Thyroid gland (tissue), 4 donors: ENCODE measurements at places on chromosomes 4 and X. TPM values are rescaled to one million over a fixed set of nuclear protein-coding genes. Genes with fewer than 3 reads are reported as not detected.

DNA sequence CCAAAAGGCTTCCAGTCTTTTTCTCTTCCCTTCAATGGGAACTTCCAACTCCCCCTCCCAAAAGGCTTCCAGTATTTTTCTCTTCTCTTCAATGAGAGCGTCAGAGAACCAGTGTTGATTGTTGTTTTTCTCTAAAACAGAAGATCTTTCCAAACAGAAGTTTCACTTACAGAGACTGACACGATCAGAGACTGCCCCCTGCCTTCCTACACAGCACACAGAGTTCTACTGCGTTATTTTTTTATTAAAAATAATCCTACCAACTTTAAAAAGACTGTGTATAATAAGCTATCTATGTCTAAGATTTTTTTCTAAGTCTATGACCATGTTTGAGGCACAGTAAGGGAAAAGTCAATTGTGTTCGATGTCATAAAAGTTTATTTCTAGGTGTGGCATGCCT lies 3.5 kb upstream of the HTR2C start:
- peaks cover 12% of the 10 kb centered on the region for H3K27me3 ChIP-seq
- no peaks in the 10 kb centered on the region for H3K36me3 ChIP-seq
- H3K27ac ChIP-seq, result no peak overlapping the region
- DNase-seq, result no peak

- no peaks in the 10 kb centered on the region for H3K4me1 ChIP-seq
- DNase-seq, result no peak
- H3K36me3 ChIP-seq, result no peaks in the 10 kb centered on the region
- no peaks in the 10 kb centered on the region for H3K27me3 ChIP-seq
- H3K27ac ChIP-seq, result no peak overlapping the region
Observed at GRCh38 chr4:52959541-52959940, 97.4 kb downstream of the RASL11B start.

- H3K4me1 ChIP-seq, result no peaks in the 10 kb centered on the region
- no peak for DNase-seq
- H3K4me3 ChIP-seq, result no peak overlapping the region
- H3K27ac ChIP-seq, result no peak overlapping the region
Observed at GRCh38 chr4:72712997-72713396, 144.0 kb upstream of the ADAMTS3 start.

GRCh38 chrX:4450177-4450576 lies 736.7 kb upstream of the PRKX start:
- no peaks in the 10 kb centered on the region for H3K36me3 ChIP-seq
- H3K27me3 ChIP-seq, result no peaks in the 10 kb centered on the region
- no peak overlapping the region for H3K27ac ChIP-seq
- DNase-seq, result no peak
- H3K4me3 ChIP-seq, result no peak overlapping the region

- no peak overlapping the region for H3K4me3 ChIP-seq
- no peaks in the 10 kb centered on the region for H3K36me3 ChIP-seq
- no peaks in the 10 kb centered on the region for H3K4me1 ChIP-seq
- no peak overlapping the region for H3K27ac ChIP-seq
Observed at GRCh38 chr4:162126729-162127128, 37.1 kb downstream of the FSTL5 start.

- no peak overlapping the region for H3K4me3 ChIP-seq
- no peak for DNase-seq
- H3K36me3 ChIP-seq, result no peaks in the 10 kb centered on the region
- no peaks in the 10 kb centered on the region for H3K4me1 ChIP-seq
- H3K27me3 ChIP-seq, result no peaks in the 10 kb centered on the region
Observed at GRCh38 chr4:180710628-180711337, 1532.4 kb upstream of the TENM3 start.

- H3K4me3 ChIP-seq, result no peak overlapping the region
- DNase-seq, result no peak
- H3K4me1 ChIP-seq, result no peaks in the 10 kb centered on the region
- H3K36me3 ChIP-seq, result no peaks in the 10 kb centered on the region
- no peak overlapping the region for H3K27ac ChIP-seq
Observed at GRCh38 chr4:99834569-99834968, 17.9 kb downstream of the DAPP1 start.

GRCh38 chr4:2839060-2839459 lies 4.6 kb upstream of the ADD1 start:
- no peak overlapping the region for H3K27ac ChIP-seq
- no peak overlapping the region for H3K4me3 ChIP-seq
- DNase-seq, result no peak
- no peaks in the 10 kb centered on the region for H3K36me3 ChIP-seq
- H3K27me3 ChIP-seq, result no peaks in the 10 kb centered on the region
- peaks cover 22% of the 10 kb centered on the region for H3K4me1 ChIP-seq

DNA sequence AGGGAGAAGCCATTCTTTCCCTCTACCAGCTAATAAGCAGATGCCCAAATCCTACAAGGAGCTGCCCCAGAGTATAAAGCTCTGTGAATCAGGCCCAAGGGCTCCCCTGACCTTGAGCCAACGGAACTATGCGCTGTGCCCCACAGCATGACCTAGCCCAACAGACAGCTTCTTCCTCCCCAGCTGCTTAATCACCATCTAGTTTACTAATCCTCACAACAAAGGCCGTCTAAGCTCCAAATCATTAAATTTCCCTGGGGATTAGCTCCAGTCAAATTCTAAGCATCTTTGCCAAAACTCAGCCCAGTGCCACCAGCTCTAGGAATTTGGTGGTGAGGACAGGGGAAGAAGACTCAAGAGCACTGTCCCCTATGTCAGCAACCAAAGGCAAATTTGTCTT lies 113.1 kb downstream of the SHROOM4 start:
- no peak for DNase-seq
- H3K36me3 ChIP-seq, result no peaks in the 10 kb centered on the region
- no peak overlapping the region for H3K27ac ChIP-seq
- no peak overlapping the region for H3K4me3 ChIP-seq
- H3K27me3 ChIP-seq, result no peaks in the 10 kb centered on the region

DNA sequence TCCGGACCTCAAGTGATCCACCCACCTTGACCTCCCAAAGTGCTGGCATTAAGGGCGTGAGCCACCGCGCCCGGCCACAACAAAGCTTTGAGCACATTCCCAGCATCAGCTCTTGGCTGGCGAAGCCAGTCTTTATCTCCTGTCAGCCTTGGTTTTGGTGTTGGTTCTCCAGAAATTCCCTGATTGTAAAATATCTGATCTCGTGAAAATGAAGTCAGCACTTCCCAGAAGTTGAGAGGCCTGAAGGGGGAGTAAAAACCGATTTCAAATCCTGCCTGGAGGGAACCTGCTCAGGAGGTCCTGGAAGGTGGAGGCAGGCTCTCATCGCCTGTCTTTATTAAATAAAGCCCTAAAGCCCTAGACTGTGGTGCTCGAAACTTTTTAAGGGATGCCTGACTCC lies 33.6 kb downstream of the PTTG2 start:
- peaks cover 93% of the 10 kb centered on the region for H3K4me1 ChIP-seq
- DNase-seq, result peak; percentile 53
- no peaks in the 10 kb centered on the region for H3K27me3 ChIP-seq
- no peak overlapping the region for H3K4me3 ChIP-seq
- H3K36me3 ChIP-seq, result no peaks in the 10 kb centered on the region
- peak overlapping the region; percentile 96 for H3K27ac ChIP-seq

GRCh38 chr4:140924761-140925392 lies 168.7 kb upstream of the TBC1D9 start:
- no peak for DNase-seq
- no peaks in the 10 kb centered on the region for H3K4me1 ChIP-seq

DNA sequence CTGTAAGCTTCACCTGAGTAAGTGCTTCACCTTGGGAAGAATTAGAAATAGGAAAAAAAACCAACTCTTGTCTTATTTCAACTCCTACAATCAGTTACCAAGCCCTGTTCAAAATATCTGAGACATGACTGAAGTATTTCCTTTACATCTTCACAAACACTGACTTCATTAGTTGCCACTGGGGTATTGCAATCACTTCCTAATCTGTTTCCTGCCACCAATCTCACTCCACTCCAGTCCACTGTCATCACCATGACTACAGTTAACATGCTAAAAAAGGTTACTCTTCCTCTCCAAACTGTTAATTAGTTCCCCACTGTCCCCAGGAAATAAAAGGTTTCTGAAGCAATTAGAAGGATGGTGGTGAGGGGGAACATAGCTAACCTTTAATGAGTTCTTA lies 3.3 kb upstream of the SUPT20HL1 start:
- H3K27me3 ChIP-seq, result no peaks in the 10 kb centered on the region
- no peak overlapping the region for H3K4me3 ChIP-seq
- DNase-seq, result no peak
- H3K4me1 ChIP-seq, result no peaks in the 10 kb centered on the region
- no peak overlapping the region for H3K27ac ChIP-seq
- no peaks in the 10 kb centered on the region for H3K36me3 ChIP-seq

GRCh38 chr4:173039617-173040577 lies 128.7 kb upstream of the GALNT7 start:
- DNase-seq, result peak; percentile 9
- no peaks in the 10 kb centered on the region for H3K36me3 ChIP-seq
- no peak overlapping the region for H3K4me3 ChIP-seq
- H3K27me3 ChIP-seq, result no peaks in the 10 kb centered on the region
- H3K4me1 ChIP-seq, result peaks cover 5% of the 10 kb centered on the region

DNA sequence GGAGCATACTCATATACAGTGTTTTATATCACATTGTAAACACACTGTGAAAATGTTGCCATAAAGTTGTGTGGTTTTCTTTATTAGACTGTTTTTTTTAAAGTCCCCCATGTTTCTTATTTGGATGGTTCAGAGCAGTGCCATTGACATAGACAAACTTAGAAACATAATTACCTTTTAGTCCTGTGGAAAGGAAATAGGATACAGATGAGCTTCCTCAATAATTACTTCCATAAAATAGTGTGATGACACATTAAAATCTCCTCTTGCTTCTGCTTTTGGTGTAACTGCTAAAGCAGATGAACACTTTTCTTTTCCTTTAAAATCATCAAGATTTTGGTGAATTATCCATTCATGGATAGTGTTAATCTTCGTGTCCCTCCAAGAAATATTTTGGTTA lies 52.9 kb upstream of the LIMCH1 start:
- H3K4me1 ChIP-seq, result peaks cover 16% of the 10 kb centered on the region
- H3K27ac ChIP-seq, result no peak overlapping the region
- no peak for DNase-seq

DNA sequence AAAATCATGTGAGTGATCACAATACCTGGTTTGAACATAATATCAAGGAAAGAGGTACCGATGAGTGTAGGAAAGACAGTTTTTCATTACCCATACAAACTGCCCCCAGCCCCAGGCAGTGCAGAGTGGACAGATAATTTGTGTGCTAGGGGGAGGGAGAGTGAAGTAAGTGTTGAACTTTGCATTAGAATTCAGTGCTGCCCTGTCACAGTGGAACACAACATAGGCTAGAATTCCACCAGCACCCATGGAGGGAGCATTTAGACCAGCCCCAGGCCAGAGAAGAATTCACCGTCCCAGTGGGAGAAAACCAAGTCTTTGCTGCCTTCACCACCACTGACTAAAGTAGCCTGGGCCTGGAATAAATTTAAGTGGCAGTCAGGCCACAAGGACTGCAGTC lies 107.3 kb downstream of the SCLT1 start:
- no peaks in the 10 kb centered on the region for H3K4me1 ChIP-seq
- no peaks in the 10 kb centered on the region for H3K36me3 ChIP-seq
- DNase-seq, result no peak
- H3K27ac ChIP-seq, result no peak overlapping the region
- H3K27me3 ChIP-seq, result no peaks in the 10 kb centered on the region

DNA sequence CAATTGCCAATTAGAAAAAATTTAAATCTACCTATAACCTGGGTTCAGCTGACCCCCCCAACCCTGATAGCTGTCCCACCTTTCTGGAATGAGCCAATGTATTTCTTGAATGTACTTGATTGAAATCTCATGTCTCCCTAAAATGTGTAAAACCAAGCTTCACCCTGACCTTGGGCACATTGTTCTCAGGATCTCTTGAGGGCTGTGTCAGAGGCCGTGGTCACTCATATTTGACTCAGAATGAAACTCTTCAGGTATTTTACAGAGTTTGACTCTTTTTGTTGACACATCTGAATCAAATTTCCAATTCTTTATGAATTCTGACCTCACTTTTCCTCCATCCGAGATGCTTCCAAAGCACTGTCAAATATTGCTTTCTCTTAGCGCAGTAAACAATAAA lies 115.3 kb upstream of the BEND4 start:
- H3K36me3 ChIP-seq, result no peaks in the 10 kb centered on the region
- no peaks in the 10 kb centered on the region for H3K4me1 ChIP-seq
- H3K27me3 ChIP-seq, result no peaks in the 10 kb centered on the region
- H3K27ac ChIP-seq, result no peak overlapping the region
- H3K4me3 ChIP-seq, result no peak overlapping the region

- no peak for DNase-seq
- no peaks in the 10 kb centered on the region for H3K27me3 ChIP-seq
- H3K27ac ChIP-seq, result no peak overlapping the region
- no peak overlapping the region for H3K4me3 ChIP-seq
- no peaks in the 10 kb centered on the region for H3K36me3 ChIP-seq
- no peaks in the 10 kb centered on the region for H3K4me1 ChIP-seq
Observed at GRCh38 chr4:120011725-120012124, 54.9 kb downstream of the MAD2L1 start.

Gene ODAPH
- total RNA-seq, result not detected

Gene EMD
- 36.5 TPM for total RNA-seq

Gene VMA21
- total RNA-seq, result 49.2 TPM

Gene UBQLN2
- total RNA-seq, result 36.8 TPM

Gene TIGD4
- total RNA-seq, result 1.8 TPM
